ENCODE measurements at places on chromosomes 5 and 9.

- DNase-seq, result no peak
Observed at GRCh38 chr5:25944786-25945185, 1093.6 kb downstream of the CDH9 start.

GRCh38 chr9:97572892-97573365, 60.2 kb downstream of the TSTD2 start:
- no peak for DNase-seq

DNA sequence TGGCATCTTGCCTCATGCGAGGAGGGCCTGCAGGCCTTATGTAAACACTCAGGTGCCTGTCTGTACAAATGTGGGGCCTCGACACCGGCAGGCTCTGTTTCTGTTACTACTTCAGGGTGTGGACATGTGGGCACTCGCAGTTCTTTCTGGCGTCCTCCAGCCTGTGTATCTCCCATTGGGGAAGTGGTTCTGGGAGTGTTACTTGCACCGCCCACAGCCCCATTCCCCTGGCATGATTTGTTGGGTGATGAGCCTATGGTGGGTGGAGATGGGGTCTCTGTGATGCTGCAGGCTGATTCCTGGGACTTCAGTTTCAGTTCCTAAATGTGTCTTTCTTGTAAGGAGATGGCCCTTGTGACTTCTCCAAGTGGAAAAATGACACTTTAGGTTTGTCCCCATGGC, 82.1 kb upstream of the PITX1 start:
- no peak for DNase-seq

- DNase-seq, result no peak
Observed at GRCh38 chr9:100397529-100398266, 29.2 kb upstream of the MSANTD3 start.

DNA sequence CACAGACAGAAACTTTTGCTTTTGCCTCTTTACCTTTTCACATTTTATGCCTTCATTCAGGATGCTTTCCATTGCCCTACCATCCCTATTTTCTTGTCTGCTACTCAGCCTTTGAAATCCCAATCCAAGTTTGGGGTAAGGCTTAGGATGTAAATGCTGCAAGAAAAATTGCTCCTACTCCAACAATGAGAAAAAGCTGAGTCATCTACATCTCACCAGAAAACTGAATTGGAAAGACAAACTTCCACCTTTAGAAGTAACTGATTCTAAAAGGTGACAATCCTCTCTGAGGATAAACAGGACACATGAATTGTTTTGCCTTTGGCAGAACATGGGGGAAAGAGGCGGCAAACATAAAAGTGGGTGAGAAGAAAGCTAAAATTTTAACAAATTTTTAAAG, 295.6 kb downstream of the NR2F1-AS1 start:
- no peak for DNase-seq

GRCh38 chr5:109479260-109479860, 69.6 kb upstream of the PJA2 start:
- no peak for DNase-seq
